ENCODE measurements at places on chromosomes 4 and X.

- peak; percentile 35 for DNase-seq
Observed at GRCh38 chr4:6641164-6641970, 882 bp downstream of the MRFAP1 start.

DNA sequence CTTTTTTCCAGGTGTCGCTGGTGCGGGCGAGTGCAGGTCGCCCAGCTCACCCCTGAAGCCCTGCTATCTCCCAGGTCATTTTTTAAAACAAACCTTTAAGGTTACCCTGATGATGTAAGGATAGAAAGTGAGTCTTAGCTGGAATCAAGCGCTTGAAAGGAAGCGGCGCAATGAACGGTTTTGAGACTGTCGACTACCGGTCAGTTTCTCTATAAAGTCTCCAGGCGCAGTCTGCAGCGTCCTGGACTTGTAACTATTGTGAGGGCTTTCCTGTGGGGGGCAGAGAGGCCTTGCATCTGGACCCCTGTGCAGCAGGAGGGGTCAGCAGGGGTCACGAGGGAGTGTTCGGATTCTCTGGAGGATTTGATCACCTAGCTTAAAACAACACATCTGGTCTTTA is 1.6 kb downstream of the KIT start:
- DNase-seq, result no peak

DNA sequence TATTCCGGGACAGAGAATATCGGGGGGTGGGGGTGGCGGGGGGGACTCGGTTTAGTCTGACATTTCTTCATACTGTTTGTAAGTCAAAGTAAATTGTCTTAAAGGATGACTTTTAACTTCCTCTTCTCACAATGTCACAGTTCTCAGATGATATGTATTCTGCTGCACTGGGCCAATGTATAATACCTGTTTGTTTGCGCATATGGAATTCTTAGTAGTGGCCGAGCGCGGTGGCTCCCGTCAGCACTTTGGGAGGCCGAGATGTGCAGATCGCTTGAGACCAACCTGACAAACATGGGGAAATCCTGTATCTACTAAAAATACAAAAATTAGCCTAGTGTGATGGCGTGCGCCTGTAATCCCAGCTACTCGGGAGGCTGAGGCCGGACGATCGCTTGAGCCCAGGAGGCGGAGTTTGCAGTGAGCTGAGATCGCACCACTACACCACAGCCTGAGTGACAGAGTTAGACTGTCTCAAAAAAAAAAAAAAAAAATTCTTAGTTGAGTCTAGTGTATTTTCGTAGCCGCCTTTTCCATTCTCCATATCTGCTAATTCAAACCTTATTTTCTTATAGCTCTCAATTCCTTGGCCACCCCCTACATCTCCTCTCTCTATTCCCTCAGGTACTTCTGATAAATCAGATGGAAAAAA is 851 bp downstream of the POLR2B start:
- peak; percentile 39 for DNase-seq

- DNase-seq, result no peak
Observed at GRCh38 chr4:67718848-67719247, 17.9 kb upstream of the UBA6 start.

GRCh38 chrX:10756441-10756840 is 136.1 kb upstream of the MID1 start:
- no peak for DNase-seq

GRCh38 chr4:171590716-171591115 is 222.5 kb upstream of the GALNTL6 start:
- no peak for DNase-seq

DNA sequence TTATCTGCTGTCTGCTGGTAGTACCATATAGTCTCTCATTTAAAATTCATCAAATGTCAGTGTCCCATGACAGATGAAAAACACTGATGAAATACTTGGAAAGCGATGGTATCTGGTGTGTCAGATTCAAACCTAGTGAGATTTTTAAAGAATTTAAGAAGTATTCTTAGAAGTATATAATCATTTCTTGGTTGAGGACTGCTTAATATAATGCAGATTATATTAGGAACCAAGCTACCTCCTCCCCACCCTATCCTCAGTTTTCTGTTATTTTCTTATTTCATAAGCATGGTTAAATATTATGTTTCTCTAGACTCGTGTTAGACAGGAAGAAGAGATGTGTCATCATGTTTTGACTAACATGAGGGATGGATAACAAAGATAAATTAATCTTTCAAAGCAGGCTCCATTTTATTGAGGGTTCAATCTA is 118.5 kb downstream of the GLUD2 start:
- DNase-seq, result no peak

- DNase-seq, result no peak
Observed at GRCh38 chrX:64536736-64537135, 141.5 kb upstream of the MTMR8 start.

GRCh38 chr4:10893395-10893794 is 208.8 kb upstream of the CLNK start:
- peak; percentile 16 for DNase-seq

DNA sequence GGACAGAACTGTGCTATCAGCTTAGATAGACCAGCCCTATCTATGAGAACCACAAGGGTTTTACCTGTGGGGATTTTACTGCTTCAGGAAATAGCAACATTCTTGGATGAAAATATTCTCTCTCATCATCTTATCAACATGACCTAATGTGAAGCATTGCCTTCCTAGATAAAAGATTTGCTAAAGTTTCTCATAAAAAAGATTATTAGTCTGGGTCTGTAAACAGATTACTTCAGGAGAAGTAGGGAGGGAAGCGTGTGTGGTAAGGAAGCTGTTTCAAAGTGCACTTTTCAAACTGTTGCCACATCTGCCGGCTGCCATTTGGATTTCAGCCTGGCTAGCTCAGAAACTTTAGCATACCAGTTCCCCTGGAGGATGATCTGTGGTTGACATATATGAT is at the start of gene NOX1:
Gene NOX1 (minus strand): TSS at position 35 of the 400 bp plus-strand sequence. CDS start 220 bp downstream, outside the sequence.
- no peak for DNase-seq

GRCh38 chr4:85127653-85128052 is 161.2 kb upstream of the WDFY3 start:
- peak; percentile 48 for DNase-seq

DNA sequence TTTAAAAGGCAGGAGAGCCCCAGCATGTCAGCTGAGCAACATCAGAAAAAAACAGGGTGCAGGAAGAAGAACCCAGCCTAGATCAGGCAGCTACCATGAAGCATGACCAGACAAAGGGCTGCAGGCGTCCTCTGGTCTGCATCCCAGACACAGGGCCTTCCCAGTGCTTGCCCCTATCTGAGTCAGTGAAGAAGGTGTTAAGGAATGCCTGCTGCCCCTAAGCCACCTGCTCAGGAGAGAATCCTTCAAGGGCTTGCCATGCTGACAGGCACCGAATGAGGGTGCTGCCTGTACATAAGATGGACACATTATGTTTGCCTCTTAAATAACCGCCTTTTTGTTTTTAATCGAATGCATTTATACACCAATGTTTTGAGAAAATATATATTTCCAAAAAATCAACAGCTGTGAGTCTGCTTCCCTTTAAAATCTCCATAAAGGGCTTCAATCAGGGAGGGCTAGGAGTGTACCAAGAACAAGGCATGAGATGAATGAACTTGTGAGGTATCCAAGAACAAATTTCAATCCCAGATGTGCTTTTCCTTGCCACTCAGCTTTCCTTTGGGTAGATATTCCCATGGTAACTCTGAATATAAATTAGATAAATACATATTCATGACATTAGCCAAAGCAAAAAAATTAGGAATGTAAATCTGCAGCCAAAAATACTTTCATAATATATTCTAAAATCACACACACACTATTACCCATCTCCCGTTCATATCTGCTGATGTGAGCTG is 85.1 kb downstream of the SLC9A7 start:
- DNase-seq, result no peak

DNA sequence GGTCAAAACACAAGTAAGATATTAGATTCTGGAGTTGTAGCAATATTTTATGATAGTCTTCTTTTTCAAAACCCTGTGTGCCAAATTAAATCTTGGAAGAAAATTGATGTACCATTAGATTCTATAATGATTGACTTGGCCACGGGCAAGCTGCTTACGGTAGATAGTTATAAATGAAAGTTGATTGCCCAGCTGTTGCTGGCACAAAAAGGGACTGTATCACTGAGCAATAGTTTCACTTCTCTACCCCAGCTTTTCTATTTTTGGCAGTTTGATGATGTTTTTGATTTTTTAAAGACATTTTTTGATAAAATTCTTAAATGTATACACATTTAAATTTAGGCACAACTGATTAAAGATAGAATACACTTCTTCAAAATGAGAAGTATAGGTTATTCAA is 333.3 kb downstream of the TRAM1L1 start:
- DNase-seq, result no peak

DNA sequence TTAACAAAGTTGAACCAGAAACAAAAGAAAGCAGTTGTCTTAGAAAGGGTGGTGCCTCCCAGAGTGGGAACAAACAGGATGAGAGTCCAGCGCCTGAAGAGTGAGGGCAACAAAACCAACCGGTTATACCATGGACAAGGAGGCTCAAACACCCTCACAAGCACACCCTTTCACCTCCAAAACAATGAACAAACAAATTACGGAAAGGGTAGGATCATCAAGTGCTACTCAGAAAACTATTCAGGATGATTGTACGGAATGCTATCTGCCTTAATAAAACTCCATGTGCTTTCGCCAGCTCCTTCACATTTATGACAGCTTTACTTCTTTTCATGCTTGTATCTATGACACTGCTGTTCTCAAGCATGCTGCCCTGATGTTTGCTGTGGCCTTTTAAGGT is 26.8 kb downstream of the SLC39A8 start:
- DNase-seq, result no peak

DNA sequence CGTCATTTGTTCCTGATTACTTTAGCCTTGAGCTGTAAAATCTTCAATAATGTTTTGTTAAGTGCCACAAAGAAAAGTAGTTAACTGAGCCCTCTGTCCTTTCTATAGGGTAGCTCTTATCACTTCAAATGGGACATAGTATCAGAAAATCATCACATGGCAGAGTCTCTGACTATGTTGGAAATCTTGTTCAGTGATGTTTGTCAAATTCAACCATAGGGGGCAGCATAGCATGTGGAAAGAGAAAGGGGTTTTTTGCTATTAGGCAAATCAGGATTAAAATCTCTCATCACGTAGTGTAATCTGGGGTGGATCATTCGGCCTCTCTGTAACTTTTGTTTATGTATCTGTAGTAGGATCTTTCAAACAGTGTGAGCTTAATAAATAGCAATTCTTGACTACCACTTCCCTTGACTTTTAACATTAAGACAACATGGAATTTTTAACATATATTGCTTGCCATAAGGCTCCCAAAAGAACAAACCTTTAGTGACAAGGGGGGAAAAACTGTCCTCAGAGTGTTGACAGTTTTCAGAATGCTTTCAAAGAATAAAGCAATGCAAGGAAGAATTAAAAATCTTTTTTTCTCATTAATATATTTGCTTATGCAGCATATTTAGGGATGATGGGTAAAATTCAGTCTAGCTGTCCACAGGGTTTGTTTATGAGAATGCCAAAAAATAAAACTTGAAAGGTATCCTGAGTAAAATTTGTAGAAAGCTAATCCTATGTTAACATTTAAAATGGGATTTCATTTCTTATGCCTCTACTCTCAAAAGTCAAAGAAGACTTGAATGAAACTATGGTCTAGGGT is 127.2 kb downstream of the FBXW7 start:
- DNase-seq, result peak; percentile 30

- no peak for DNase-seq
Observed at GRCh38 chrX:55264816-55265215, at the start of gene PAGE3. Gene PAGE3, minus strand, starts transcription at chrX:55264916. Its CDS starts 1,013 bp downstream, at chrX:55263903.

GRCh38 chr4:86593688-86594558 is at the start of gene PTPN13:
Gene PTPN13, plus strand, starts transcription at chr4:86594315. Its CDS starts 40,942 bp downstream, at chr4:86635257.
- peak; percentile 99 for DNase-seq

GRCh38 chr4:185115827-185116232 is 27.2 kb upstream of the SLC25A4 start:
- no peak for DNase-seq

- peak; percentile 32 for DNase-seq
Observed at GRCh38 chr4:102263024-102263787, 82.1 kb downstream of the SLC39A8 start.

DNA sequence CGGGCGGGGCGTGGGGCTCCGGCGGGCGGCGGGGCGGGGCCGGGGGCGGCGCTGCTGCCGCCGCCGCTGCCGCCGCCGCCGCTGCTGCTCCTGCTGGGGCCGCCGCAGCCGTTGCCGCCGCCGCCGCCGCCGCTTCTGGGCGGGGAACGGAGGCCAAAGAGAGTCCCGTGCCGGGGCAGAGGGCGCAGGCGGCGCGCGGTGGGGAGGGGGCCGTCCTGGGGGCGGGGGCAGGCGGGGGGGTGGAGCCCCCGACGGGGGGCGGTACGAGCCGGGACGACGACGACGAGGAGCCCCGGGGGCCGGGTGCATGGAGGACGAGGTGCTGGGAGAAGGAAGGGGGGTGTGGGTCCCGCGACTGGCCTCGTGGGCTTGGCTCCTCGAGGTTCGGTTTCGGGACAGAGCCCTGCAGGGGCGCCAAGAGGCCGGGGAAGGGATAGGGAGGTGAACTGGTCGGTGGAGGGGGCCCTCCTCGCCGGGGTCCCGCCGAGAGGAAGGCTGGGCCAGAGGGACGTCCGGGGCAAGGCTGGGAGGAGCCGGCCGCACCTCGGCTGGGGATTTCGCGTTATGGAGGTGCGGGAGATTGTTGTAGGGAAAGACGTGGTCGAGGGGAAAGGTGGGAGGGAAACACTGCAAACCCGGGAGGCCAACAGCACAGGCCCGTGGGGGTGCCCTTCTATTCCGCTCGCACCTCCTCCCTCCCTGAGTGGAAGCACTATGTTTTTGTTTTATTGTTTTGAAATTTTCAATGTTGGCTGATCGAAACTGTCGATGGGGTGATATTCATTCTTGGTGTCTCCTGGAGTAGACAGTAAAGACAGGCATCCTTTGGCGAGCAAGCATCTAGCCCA is 1.9 kb downstream of the BCORL1 start:
- peak; percentile 36 for DNase-seq

DNA sequence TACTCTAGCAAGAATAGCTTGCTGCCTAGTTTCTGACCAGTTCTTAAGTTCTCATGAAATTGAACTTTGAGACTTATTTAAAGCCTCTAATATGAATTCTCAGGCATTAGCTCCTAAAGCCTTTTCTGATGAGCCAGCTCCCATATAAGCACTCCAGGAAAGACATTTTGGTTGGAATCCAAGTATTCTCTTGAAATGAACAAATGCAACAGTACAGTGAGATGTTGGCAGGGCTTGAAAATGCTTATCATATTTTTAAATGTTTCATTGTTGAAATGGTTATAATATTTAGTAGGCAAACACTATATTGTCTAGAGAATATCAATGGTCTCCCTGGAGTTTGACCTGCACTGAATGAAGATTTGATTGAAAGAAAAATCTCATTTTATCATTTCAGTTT is 240.3 kb downstream of the ANK2 start:
- no peak for DNase-seq

- DNase-seq, result no peak
Observed at GRCh38 chrX:46044486-46044885, 500.7 kb downstream of the ZNF674 start.

GRCh38 chrX:3307881-3308280 is 38.6 kb downstream of the MXRA5 start:
- no peak for DNase-seq

Measured in WERI-Rb-1 (cell line).